ENCODE measurements at places on chromosomes 5 and 9.

DNA sequence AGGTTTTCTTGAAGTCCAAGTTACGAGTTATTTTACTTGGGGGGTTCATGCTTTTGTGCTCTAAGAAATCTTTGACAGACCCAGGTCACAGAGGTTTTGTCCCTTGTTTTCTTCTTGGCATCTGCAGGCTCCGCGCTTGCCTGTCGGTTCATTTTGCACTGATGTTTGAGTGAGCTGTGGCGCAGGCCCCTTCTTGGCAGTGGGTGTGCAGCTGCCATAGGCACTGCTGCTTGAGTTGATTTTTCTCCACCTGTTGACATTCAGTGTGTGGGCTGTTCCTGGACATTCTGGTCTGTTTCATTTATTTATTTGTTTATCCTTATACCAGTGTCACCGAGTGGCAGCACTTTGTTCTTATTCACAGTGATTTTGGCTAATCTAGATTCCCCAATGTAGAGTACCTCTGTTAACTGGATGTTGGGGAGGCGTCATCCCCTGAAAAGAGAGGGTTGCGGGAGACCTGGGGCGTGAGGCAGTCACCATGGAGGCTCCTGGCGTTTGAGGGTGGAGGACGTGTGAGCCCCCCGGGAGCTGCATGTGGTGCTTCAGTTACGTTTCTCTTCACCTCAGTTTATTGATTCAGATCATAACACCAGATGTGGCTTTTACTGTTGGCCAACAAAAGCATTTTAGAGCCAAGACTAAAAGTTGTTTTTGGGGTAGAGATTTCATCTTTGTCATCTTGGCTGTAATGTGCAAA lies 121.4 kb upstream of the CACNA1B start:
- no peak for DNase-seq

DNA sequence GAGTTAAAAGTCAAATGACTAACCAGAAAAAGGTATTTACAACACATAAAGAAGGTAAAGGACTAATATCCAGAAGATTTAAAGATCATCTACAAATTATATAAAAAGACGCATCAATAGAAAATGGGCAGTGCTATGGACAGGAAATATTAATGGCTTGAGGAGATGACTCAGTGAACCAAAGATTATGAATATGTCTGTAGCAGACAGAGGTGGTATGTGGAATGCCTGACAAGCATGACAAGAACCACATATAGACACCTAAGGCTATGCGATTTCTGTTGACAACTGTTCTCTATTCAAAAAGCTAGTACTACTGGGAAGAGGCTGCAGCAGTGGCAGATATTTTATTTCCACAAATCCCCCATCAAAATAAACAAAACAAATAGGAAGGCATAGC lies 177.0 kb upstream of the SH3GL2 start:
- no peak for DNase-seq

DNA sequence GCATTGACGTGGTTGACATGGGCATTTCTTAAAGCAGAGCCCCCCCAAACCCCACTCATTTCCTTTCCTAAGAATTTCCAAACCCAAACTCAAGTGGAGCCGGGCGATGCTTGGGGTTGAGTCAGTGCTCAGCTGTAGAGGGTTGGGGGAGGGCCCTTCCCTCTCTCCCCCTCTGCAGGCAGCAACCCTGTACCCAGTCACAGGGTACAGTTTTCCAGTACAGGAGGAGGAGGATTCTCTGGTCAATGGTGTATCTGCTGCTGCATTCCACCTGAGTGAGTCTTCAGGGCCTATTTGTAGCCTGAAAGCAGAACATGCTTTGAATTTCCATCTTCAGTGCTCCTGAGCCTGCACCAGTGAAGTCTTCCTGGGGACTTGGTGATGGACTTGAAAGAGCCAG lies 55.8 kb downstream of the ENTREP1 start:
- DNase-seq = no peak

- no peak for DNase-seq
Observed at GRCh38 chr9:105082843-105083242, 154.9 kb upstream of the ABCA1 start.

GRCh38 chr9:15873573-15874177 lies 320.8 kb downstream of the CCDC171 start:
- no peak for DNase-seq

DNA sequence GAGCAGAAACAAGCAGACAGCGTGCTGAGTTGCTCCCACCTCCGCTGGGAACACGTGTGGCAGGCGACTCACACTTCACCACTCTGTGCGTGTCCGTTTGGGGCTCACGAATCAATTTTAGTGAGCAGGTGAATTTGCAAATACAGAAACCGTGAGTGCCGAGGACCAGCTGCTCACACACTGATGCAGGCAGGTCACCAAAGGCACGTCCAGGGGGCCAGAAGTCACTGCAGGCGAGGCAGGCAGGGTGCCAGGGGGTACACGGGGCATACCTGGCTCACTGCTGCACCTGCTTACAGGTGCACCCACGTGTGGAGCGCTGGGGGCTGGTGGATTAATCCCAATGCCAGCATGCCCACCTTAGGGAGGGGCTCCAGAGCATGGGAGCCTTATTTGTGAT lies 68.8 kb downstream of the ZNF354C start:
- no peak for DNase-seq

DNA sequence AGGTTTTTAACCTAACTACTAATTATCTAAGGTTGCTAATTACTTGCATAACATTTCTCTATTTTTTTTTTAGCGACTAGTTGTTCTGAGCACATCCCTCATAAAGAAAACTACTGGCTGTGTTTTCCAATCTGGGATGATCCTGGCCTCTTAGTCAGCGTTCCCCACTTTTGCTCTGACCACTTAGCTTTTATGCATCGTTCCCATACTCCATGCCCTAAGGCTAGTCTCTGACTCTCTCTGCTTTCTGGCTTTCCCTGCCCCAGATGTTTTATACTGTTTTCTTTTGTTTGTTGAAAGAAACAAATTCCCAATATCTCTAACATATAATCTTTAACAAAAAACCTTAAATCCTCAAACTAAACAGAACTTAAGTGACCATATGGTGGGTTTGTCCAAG lies 217.9 kb downstream of the SPATA31D1 start:
- DNase-seq = no peak

- DNase-seq = no peak
Observed at GRCh38 chr5:56291661-56292374, 58.7 kb upstream of the ANKRD55 start.

- DNase-seq = no peak
Observed at GRCh38 chr5:58717303-58718007, 134.6 kb downstream of the RAB3C start.

Data from stimulated activated CD8-positive, alpha-beta memory T cell treated with anti-CD3 and anti-CD28 coated beads, Interleukin-15, amount 100 ng/mL, for 24 hours (primary cell).